ENCODE measurements at places on chromosomes 7 and 10.
A peak's percentile ranks its signal among the peaks of the same experiment; 100 is the strongest.

GRCh38 chr10:119061926-119062325 lies 18.7 kb downstream of the EIF3A start:
- DNase-seq = no peak

DNA sequence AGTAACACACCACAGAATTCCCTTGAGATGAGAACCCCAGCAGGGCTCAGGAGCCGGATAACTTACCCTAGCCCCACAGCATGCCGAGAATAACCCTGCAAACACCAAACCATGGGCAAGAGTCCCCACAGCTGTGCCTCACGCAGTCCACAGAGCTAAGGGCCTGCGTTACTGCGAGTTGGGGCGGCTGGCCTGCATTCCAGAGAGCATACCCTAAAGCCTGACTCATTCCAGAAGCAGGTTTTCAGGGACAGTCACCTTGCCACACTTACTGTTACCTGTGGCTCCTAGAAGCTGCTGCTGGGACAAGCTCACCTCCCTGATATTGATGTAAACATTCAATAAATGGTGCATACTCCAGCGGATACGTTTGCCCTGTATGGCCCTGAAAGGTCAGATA lies 18.6 kb downstream of the FGFR2 start:
- DNase-seq = no peak

- DNase-seq = no peak
Observed at GRCh38 chr10:61130366-61130765, 186.4 kb upstream of the RHOBTB1 start.

- DNase-seq = peak; percentile 49
Observed at GRCh38 chr7:44534501-44534900, 6.6 kb downstream of the NPC1L1 start.

- DNase-seq = no peak
Observed at GRCh38 chr7:159013825-159014289, 130.8 kb downstream of the VIPR2 start.

DNA sequence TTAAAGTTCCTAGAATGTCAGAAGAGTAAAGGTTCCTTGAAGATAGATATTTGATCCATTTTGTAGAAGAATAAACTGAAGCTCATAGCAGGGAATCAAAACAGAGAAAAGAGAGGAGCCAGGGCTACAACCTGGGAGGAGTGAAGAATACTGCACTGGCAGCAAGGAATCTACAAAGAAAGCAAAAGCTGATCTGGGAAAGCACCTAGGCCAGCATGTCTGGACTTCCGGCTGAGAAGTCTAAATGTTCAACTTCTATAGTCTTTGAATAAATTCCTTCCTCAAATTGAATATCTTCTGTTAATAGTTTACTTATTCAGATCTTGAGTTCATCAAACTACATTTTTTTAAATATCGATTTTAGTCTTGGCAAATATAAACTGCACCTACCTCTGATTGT lies 78.2 kb downstream of the VPS41 start:
- no peak for DNase-seq

- no peak for DNase-seq
Observed at GRCh38 chr7:128008744-128009143, 22.5 kb downstream of the LRRC4 start.

DNA sequence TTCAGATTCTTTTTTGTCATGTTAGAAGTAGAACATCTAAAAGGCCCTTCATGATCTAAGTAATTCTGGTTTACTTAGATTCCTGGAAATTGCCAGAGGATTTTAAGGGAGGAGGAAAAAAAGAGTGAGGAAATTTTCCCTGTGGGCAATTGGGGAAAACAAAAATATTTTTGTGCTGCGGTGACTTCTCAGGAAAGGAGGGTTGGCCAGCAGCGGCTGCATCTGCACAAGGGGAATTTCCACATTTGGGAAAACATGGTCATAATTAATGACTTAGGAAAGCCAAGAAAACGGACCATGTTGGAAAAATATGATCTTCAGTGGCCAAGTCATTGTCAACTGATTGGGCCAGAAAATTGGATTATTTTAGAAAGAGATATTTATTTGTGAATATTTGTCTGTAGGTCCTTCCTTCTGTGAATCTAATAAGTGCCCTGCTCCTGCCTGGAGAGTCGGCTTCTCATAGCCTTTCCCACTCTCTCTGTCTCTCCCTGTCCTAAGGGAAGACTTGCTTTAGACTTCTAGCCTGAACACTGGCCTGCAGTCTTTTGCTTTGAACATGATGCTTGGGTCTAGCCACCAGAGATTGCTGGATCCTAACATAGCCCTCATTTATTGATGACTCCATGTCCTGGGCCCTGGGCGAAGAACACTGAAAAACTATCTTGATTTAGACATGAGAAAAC lies 124.2 kb upstream of the MKLN1 start:
- no peak for DNase-seq

GRCh38 chr7:15851201-15851600 lies 164.7 kb upstream of the MEOX2 start:
- no peak for DNase-seq

GRCh38 chr10:99391346-99391745 lies 39.1 kb downstream of the GOT1 start:
- no peak for DNase-seq

- DNase-seq = peak; percentile 88
Observed at GRCh38 chr7:54541669-54542625, at the start of gene VSTM2A. Gene VSTM2A, plus strand, starts transcription at chr7:54542375. Its CDS starts 356 bp downstream, at chr7:54542731.

GRCh38 chr10:24721229-24722106 lies 2.2 kb downstream of the ARHGAP21 start:
- no peak for DNase-seq

GRCh38 chr10:101545898-101546297 lies 42.2 kb downstream of the POLL start:
- DNase-seq = peak; percentile 18

GRCh38 chr7:28182071-28182471 lies 1.5 kb upstream of the JAZF1 start:
- no peak for DNase-seq

- DNase-seq = no peak
Observed at GRCh38 chr7:23074443-23075261, 30.9 kb upstream of the KLHL7 start.

- no peak for DNase-seq
Observed at GRCh38 chr7:89607792-89608191, 546.5 kb upstream of the STEAP1 start.

DNA sequence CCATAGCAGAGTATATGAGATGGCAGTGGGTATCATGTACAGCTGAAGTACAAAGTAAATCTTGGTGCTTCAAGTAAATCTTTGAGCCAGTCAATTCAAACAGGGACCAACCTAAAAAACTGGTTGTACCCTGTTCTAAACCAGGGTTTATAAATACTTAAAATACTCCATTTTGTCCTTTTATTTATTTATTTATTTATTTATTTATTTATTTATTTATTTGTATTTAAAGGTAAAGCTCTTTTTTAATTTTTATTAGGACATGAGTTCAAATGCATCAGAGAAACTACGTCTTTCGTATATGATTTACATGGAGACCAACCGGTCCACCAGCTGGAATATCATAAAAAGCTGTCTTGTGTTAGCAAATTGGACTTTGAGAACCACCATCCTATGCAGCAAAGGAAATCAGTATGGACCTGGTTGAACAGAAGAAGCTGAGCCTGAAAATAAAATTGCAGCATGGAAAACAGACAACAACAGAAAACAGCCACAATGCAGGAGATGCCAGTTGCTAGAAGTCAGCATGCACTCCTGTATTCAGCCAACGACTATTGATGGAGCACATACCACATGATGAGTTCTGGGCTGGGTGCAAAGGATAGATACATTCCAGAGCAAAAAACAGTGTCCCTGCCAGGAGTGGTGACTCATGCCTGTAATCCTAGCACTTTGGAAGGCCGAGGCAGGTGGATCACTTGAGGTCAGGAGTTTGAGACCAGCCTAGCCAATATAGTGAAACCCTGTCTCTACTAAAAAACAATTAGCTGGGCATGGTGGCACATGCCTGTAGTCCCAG lies 60.0 kb downstream of the PLXNA4 start:
- DNase-seq = no peak

DNA sequence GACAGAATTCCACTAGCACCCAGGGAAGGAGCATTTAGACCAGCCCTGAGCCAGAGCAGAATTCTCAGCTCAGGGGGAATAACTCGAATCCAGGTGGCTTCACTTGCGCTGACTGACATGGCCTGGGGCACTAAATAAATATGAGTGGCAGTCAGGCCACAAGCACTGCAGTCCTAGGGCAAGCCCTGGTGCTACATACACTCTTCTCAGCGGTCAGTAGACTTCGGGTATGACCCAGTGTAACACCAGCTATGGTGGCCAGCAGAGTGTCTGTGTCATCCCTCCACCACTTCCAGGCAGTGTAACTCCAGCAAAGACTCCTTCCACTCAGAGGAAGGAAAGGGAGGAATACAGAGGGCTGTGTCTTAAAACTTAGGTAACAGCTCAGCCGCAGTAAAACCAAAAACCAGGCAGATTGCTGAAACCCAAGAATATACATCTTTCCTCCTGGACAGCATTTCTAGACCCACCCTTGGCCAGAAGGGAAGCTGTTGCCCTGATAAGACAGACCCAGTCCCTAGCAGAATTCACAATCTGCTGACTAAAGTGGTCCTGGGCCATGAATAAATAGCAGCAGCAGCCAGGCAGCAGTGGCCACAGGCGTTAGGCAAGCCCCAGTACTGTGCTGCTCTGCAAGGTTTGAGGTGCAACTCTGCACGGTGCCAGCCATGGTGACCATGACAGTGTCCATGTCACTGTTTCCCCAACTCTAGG lies 77.0 kb downstream of the SNX13 start:
- no peak for DNase-seq

DNA sequence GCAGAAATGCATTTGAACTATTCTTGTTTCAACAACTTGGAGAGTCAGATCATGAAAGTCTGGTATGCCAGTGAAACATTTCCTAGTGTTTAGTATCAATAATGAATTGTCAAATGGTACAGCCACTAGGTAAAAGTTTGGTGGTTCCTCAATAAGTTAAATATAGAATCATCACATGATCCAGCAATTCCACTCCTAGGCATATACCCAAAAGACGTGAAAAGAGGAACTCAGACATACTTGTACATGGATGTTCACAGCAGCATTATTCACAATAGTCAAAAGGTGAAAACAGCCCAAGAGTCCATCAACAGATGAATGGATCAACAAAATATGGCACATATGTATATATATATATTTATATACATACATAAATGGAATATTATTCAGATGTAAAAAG lies 67.0 kb upstream of the HPS1 start:
- no peak for DNase-seq

DNA sequence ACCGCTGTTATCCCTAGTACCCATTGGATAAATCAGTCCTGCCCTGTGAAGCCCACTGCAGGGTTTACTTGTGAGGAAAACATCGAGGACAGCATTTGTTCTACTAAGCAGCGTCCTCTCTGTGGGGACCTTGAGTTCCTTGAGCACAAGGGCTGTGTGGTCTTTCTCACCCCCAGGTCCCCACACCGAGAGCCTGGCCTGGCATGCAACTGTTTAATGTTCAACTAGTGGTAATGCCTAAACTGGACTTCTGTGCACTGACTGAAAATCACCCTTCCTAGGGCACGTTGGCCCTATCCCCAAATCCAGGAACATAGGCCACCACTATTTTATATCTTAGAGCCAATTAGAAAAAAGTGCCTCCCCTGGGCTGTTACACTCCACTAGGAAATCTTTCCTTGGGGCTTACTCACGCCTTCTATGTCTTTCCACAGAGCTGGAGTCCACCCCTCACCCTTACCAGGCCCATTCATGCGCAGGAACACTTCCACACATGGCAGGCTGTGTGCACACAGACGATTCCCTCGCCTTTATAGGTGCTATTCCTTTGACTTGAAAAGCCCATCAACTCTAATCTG lies 1.7 kb upstream of the TMEM213 start:
- no peak for DNase-seq

GRCh38 chr7:81170291-81170690 lies 251.4 kb upstream of the SEMA3C start:
- no peak for DNase-seq

- no peak for DNase-seq
Observed at GRCh38 chr10:69851306-69851705, 49.6 kb downstream of the COL13A1 start.

- no peak for DNase-seq
Observed at GRCh38 chr7:142112086-142112485, 568 bp downstream of the MGAM2 start.

GRCh38 chr7:105105579-105105978 lies 91.6 kb downstream of the KMT2E start:
- no peak for DNase-seq

GRCh38 chr7:157952841-157953645 lies 616.2 kb downstream of the DNAJB6 start:
- no peak for DNase-seq

DNA sequence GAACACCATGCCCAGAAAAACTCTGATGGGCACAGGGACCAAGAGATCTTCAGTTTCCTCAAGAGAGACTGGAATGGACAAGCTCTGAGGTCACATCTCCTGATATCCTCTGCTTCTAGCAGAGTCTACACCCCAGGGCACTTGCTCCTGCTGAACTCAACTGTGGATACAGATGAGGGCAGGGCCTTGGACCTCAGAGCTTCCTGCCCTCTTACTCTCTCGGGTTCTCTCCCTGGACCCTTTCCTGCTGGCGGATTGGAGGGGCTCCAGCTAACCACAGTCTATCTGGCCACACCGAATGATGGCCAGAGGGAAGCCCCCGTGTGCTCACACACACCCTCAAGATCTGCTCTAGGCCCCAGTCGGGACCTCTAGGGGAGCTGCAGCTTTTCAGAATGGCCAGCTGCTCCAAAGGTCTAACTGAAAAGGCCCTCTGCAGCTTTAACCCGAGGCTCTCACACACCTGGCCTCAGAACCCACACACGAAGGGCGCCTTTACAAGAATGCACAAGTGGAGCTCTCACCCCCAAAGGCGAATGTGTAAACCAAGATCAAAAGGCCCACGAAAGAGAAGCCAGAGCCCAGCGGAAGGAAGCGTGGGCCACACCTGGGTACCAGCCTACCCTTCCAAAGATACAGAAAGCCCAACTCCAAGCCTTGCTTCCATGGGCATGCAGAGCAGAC lies 65.5 kb downstream of the FAM53B start:
- DNase-seq = no peak

GRCh38 chr10:29681676-29682448 lies 47.1 kb upstream of the SVIL start:
- no peak for DNase-seq

DNA sequence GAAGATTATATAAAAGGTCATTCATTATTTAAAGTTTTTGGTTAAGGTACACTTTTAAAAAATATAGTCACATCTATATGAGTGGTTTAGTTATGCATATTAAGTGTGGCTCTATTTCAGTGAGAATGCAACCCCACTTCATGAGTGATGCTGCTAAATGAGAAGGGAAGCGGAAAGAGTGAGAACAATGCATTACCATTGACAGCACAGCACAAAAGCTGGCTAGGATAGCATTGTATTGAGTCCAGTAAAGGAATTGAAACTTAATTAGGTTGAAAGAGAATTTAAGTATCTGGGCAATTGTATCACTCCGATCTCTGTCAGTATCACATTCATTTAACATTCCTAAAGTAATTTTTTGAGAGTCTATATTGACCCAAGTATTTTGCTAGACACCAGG lies 13.2 kb downstream of the POM121L12 start:
- DNase-seq = no peak

Data from SHP77 treated with DMSO at 0.1 percent for 48 hours (cell line).